ENCODE measurements at places on chromosomes 7 and 10.

- DNase-seq = no peak
Measured at GRCh38 chr7:81098213-81098612, 179.4 kb upstream of the SEMA3C start.

DNA sequence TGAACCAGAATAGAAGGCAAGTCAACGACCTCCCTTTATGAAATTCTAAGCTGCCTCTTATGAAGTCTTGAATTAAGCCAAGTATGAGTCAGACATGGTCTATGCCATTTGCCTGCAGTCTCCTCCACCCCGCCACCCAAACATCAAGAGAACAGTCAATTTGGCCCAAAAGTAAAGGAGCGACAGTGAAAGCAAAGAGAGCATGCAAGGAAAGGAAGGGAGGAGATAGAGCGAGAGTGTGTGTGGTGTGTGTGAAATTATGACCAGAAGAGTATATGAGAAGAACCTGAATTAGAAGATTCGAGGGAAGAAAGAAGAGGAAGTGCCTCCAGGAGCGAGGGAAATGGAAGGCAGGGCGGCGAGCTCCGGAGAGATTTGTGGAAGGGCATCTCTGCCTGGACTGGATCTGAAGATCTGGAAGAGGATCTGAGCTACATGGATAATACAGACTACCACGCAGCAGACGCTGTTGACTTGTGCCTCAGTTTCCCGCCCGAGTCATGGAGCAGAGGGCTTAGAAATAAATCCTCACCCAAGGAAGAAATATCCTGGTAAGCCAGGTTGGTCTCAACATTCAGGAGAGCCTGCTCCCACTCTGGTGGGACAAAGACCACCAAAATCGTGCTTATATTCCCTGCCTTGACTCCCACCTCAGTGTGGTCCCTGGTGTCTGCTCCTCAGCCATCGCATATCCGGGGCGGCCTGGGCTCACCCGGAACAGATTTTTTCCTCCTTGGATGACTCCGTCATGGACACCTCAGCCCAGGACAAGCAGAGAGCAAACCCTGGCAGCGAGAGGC lies 459 bp downstream of the ZDHHC6 start:
- no peak for DNase-seq

DNA sequence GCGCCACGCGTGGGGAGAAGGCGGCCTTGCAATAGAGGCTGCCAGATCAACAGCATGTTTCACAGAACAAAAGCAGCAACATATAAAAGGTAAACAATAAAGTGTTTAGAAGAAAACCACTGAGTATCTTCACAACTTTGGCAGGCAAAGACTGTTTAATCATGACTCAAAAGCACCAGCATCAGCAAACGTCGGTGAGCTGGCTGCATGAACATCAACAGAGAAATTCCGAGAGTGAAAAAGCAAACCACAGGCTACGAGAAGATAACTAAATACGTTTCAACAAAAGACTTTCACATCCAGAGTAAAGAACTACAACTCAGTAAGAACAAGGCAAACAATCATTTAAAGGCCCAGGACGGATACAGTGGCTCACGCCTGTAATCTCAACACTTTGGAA lies 172.0 kb downstream of the MAD1L1 start:
- no peak for DNase-seq

- no peak for DNase-seq
Measured at GRCh38 chr10:7567911-7568620, 98.7 kb downstream of the ITIH5 start.

DNA sequence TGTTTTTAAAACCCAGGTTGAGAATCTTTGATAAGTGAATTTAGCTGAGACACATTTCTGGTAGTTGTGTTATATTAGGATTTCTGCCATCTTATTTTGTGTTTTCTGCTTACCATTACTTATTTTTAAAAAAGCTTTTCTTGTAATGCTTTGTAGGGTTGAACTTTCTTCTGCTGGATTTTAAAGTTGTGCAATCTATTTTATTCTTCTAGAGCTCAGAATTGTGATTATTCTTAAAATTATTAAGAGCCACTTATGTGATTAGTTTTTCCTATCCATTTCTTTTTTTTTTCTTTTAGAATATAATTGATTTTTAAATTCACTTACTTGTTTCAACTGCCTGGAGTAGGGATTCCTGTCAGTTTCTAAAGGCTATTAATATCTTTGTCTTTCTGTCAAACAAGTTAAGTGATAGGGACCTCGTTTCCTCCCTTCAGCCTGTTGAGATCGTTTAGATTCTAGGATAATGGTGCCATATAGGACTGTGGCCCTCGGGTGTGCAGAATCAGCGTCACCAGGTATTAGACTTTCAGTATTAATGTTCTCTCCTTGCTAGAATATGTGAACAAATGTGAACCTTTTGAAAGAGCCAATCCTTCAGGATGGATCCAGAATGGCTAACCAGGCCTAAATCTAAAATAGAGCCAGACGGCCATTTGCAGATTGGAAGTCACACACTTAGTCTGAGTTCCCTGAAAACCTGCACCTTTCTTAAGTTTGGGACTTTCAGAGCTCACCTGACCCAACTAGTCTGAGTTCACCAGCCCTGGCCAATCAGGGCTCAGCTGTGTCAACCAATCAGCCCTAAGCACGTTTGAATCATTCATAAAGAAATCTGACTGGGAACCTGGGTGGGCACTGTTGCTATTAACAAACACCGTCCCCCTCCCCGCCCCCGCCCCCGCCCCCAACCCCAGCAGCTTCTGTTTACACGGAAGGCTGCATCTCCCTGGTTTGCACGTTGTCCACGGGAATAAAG lies 26.2 kb downstream of the CUX1 start:
- DNase-seq = no peak

DNA sequence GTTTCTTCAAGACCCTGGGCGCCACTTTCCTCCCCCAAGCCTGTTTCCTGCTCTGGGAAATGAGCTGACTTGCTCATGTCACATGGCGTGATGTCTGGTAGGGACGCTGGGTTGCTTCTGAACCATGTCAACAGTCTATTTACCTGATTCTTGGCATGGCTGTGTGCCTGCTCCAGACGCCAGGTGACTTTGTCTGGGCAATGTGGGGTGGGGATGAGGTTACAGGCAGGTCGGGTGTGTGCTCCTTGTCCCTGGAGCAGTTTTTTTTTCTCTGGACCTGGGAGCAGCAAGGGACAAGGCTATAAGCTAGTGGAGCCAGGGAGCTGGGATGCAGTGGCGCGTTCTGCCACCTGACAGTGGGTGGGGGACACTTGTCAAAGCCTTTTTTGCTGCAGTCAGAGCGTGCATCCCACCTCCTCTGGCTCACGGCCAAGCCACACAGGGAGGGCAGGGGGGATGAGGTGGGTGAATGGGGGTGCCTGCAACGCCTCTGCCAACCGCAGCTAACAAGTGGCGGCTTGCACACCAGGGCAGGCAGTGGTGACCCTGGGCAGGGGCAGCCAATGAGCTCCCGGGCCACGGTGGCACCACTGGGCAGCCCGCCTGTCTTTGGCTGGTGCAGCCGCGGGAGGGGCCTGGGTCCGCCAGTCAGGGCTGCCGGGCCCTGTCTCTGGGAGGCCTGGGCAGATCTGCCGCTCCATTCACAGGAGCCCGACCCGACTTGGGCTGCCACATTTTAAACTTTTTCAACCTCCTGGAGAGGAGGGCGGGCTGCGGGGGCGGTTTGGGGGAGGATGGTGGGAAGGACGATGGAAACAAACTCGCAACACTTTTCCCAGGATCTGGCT lies 22.9 kb downstream of the DNAJB12 start:
- DNase-seq = peak; percentile 84

DNA sequence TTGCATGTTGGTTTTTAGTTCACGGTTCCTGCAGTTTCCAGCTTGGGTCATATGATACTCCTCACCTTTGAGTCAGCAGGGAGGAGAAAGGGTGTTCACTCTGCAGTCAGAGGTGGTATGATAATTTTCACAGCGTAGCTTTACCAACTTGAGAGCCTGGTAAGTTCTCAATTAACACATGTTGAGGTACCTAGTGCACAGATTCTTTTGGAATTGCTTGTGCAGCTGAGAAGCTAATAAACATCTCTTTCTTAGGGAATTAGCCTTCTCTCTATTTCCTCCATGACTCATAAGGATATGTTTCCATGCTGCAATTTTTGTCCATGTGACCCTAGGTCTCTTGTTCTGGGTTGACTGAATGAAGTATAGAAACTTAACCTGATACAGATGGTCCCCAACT lies 166.6 kb downstream of the KIF20B start:
- no peak for DNase-seq

GRCh38 chr10:100114976-100115770 lies 33.5 kb upstream of the CPN1 start:
- DNase-seq = no peak

GRCh38 chr10:88820748-88821401 lies 18.3 kb downstream of the LIPM start:
- DNase-seq = no peak

- no peak for DNase-seq
Measured at GRCh38 chr10:1732564-1732996, 4.7 kb downstream of the ADARB2 start.

- DNase-seq = no peak
Measured at GRCh38 chr10:126059076-126059826, 162.9 kb downstream of the FANK1 start.

- no peak for DNase-seq
Measured at GRCh38 chr7:142798451-142799436, 28.0 kb downstream of the PRSS2 start.

DNA sequence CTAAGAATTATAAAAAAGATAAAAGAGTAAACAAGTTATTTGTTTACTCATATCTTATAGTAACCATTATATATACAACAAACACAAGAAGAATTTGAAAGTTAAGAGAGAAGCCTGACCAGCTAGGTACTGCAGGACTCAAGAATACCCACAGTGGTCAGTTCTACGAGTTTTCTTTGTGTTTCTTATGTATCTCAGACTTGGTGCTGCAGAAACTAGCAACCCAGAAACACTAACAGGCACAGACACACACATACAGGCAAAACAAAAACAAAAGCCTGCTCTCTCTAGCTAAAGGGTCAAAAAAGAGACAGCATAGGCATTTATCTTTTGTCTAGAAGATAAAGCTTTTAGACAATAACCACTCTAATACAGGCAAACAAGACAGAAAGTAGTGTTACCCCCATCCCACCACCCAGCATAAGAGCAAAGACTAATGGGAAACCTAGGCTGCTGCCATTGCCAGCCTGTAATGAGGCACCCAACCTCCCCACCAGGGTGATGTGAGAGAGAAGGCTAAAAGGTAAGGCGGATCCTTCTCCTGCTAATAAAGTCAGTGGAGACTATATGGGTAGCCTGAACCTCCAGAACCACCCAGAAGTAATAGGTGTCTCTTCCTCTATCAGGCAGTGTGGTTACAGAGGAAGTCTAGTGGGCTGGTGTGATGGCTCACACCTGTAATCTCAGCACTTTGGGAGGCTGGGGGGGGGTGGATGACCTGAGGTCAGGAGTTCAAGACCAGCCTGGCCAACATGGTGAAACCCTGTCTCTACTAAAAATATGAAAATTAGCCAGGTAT lies 113.9 kb downstream of the DNAJC1 start:
- no peak for DNase-seq

DNA sequence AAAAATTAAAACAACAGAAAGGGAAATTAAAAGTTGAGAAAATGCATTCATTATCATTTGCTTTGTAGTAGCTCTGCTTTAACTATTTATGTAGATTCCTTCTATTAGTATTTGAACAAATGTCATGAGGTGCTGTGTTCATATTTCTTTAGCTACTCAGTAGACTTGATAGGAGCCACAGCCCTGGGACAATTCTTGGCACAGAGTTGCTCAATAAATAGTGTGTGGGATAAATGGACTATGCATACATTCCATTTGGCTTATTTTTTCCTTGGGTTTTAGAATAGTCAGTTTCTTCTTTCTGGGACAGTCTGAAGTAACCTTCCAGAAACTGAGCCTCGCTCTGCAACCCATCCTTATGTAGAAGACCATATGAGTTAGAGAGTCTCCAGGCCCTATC lies 13.4 kb downstream of the RPP30 start:
- no peak for DNase-seq

DNA sequence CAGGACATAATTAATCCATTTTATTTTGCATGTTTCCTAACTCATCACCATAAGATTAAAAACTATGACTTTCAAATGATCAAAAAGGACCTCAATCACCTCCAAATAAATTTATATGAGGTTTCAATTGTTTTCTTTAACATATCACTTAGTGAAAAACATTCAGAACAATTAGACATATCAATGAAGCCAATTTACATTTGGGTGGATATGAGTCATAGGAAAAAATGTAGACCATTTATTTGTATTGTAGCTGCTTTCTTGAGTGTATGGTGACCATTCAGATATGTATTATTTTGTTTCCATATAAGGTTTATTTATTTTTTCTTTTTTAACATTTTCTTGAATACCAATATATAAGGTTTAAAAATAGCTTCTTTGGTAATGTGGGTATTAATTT lies 13.3 kb upstream of the EXOC6 start:
- DNase-seq = no peak

- DNase-seq = no peak
Measured at GRCh38 chr10:30862486-30862885, 169.2 kb downstream of the ZNF438 start.

GRCh38 chr7:98827258-98827657 lies 42.6 kb downstream of the TMEM130 start:
- DNase-seq = no peak

- DNase-seq = no peak
Measured at GRCh38 chr7:99393355-99394187, 14.8 kb downstream of the PDAP1 start.

DNA sequence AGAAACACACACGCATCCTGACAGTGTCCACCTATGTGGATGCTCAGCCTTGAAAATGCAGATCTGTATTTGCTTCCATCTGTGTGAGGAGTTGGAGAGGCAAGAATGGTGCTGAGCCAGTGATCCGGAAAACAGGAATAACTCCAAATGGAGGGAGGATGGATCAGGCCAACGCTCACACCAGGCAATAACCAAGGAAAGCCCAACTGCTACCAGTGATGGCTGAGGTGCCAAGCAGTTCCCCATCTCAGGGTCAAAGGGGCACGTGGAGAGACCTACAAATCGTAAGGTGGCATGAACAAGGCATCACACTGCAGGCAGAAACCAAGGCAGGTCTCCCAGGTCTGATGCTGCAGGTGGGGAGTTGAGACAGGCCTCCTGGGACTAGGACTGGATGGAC lies 153.6 kb downstream of the ADAM12 start:
- no peak for DNase-seq

GRCh38 chr10:77103213-77103612 lies 534.4 kb downstream of the KCNMA1 start:
- DNase-seq = no peak

DNA sequence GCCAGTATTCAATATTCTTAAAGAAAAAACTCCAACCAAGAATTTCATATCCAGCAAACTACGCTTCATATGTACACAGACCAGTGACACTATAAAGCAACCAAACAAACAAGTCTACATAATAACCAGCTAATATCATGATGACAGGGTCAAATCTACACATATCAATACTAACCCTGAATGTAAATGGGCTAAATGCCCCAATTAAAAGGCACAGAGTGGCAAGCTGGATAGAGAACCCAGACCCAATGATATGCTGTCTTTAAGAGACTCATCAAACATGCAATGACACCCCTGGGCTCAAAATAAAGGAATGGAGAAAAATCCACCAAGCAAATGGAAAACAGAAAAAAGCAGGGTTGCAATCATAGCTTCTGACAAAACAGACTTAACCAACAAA lies 218.1 kb upstream of the NFE2L3 start:
- no peak for DNase-seq

GRCh38 chr7:25356534-25357151 lies 128.4 kb upstream of the NPVF start:
- no peak for DNase-seq

- no peak for DNase-seq
Measured at GRCh38 chr10:13526948-13527863, 1.6 kb downstream of the BEND7 start.

Measured in anterior cingulate cortex (tissue), 58 donors.